ENCODE measurements at places on chromosomes 3 and 15. TPM values are rescaled to one million over a fixed set of nuclear protein-coding genes. Genes with fewer than 3 reads are reported as not detected.

DNA sequence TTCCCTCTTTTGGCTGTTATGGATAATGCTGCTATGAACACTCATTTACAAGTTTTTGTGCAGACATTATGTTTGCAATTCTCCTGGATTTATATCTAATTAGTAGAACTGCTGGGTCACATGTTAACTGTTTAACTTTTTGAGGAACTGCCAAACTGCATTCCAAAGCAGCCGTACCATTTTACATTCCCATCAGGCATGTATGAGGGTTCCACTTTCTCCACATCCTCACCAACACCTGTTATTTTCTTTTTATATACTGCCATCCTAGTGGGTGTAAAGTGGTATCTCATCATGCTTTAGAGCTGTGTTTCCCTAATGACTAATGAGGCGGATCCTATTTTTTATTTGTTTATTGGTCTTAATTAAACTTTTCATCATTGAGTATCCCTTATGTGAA lies 9.2 kb downstream of the KPNA4 start:
- no peaks in the 10 kb centered on the region for H3K36me3 ChIP-seq
- no peaks in the 10 kb centered on the region for H3K27me3 ChIP-seq
- DNase-seq, result no peak
- H3K27ac ChIP-seq, result no peak overlapping the region
- H3K4me3 ChIP-seq, result no peak overlapping the region

- no peak overlapping the region for H3K27ac ChIP-seq
- H3K4me1 ChIP-seq, result peaks cover 13% of the 10 kb centered on the region
- H3K27me3 ChIP-seq, result no peaks in the 10 kb centered on the region
- no peaks in the 10 kb centered on the region for H3K36me3 ChIP-seq
- no peak for DNase-seq
These were observed 104.4 kb upstream of the RBMS3 start for GRCh38 chr3:29176501-29176900.

DNA sequence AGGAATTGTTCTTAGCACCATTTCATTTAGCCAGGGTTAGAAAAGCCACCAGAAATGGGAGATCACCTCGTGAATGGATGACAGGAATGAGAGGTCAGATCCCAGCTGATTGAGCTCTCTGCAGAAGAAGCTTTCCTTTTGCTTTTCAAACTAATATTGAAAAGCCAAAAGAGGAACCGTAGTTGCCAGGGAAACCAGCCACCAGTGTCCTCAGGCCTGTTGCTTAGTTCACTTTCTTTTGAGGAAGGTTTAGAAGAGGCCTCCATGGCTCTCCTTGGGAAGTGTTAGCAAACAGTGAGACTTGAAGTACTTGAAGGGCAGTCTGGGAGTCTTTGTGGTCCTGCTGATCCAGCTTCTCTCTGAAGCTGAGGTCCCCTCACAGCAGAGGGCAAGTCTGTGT lies 7.4 kb upstream of the CCK start:
- no peaks in the 10 kb centered on the region for H3K36me3 ChIP-seq
- H3K4me3 ChIP-seq, result no peak overlapping the region
- peaks cover 24% of the 10 kb centered on the region for H3K27me3 ChIP-seq
- H3K27ac ChIP-seq, result no peak overlapping the region

DNA sequence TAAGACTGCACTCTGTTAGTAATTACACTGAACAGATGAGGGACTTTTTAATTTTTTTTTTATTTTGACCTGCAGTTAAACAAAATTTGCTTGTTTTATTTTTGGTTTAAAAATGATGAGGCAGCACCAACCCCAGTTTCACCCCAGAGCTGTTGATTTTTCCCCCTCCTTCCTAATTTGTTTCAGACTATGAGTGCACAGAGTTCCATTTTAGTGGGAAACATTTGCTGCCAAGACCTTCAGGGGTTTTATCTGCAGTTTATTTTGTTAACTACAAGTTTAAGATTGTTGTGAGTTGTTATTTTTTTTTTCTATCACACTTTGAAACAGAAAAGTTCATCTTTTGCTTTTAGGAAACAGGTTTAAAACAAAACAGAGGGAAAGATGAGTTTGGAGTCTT lies 455.9 kb upstream of the NR2F2 start:
- no peak overlapping the region for H3K27ac ChIP-seq
- no peaks in the 10 kb centered on the region for H3K4me1 ChIP-seq
- H3K4me3 ChIP-seq, result no peak overlapping the region
- H3K27me3 ChIP-seq, result no peaks in the 10 kb centered on the region
- H3K36me3 ChIP-seq, result no peaks in the 10 kb centered on the region

DNA sequence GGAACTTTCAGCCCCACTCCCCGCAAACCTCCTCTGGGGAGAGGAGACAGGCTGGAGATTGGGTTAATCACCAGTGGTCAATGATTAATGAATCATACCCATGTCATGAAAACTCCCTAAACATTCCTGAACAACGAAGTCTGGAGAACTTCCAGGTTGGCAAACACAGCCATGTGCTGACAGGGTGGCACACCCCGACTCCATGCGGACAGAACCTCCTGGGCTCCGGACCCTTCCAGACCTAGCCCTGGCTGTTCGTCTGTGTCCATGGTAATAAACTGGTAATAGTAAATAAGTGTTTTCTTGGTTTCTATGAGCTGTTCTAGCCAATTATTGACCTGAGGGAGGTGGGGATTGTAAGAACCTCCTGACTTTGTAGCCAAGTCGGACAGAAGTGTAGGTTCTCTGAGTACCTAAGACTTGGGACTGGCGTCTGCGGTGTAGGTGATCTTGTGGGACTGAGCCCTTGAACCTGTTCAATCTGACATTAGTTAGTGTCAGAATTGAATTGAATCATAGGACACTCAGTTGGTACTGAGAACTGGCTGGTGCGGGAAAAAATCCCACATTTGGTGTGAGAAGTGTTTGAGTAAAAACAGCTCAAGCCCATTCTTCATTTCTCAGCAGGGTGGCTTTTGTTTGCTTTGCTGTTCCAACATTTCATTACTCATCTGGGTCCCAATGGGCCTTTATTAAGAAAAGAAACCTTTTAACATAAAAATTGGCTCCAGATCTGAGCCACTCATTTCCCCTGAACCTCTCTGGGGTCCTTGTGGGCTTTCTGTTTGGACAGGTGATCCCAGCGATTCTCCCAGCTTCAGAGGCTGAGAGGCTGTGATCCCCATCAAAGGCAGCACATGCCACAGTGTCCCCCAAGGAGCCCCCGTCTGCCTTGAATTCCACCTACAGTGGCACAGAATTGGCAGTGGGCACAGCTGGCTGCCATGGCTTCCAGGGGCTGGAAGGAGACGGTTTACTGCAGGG lies 151.0 kb downstream of the TJP1 start:
- no peak overlapping the region for H3K4me3 ChIP-seq
- no peak for DNase-seq
- peaks cover 7% of the 10 kb centered on the region for H3K27me3 ChIP-seq
- no peak overlapping the region for H3K27ac ChIP-seq

GRCh38 chr15:66931768-66932633 lies 133.4 kb upstream of the SMAD3 start:
- H3K27ac ChIP-seq, result no peak overlapping the region
- no peak overlapping the region for H3K4me3 ChIP-seq
- H3K36me3 ChIP-seq, result no peaks in the 10 kb centered on the region
- DNase-seq, result no peak

GRCh38 chr15:66498501-66499386 lies 1.2 kb upstream of the SNAPC5 start:
- no peak for DNase-seq
- H3K4me3 ChIP-seq, result no peak overlapping the region
- peaks cover 27% of the 10 kb centered on the region for H3K4me1 ChIP-seq
- no peaks in the 10 kb centered on the region for H3K27me3 ChIP-seq
- H3K36me3 ChIP-seq, result peaks cover 69% of the 10 kb centered on the region
- H3K27ac ChIP-seq, result peak overlapping the region; percentile 87

DNA sequence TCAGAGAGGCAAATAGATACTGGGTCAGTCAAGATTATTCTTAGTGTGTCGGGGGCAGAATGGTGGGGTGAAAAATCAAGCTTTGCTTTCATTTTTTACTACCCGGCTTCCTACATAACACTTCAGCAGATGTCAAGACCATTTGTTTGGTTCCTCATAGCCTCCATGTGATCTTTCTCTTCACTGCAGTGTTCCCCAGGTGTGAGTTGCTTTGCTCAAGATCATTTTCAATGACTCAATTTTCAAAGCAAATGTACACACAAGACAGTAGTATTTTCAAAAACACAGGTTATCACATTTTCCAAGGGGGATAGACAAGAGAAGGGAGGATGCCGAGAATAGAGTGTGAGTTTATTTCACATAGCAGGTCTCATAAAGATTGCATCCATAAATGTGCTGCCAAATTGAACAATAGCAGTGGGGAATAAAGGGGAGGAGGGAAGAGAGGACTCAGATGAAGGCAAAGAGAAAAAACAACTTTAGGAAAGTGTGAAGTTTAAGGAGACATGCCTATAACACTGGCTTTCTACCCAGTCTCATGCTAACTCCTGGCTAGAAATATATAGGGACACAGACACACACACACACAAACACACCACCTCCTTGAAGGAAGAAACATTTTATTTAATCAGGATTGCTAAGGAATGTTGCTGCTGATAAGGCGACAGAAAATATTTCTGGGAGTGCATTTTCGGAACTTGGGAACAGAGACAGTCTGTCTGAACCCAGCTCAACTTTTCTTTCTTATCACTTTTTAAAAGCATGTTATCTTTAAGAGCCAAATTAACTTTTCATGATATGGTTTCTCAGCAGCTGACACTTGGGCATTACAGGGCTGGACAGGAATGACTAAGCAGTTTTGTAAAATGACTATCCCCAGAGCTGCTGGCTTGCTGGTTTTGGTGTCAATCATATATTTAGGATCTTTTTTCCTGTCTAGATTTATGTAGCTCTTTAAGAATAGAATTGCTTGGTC lies 402.4 kb downstream of the RBMS3 start:
- peak overlapping the region; percentile 51 for H3K27ac ChIP-seq
- no peak for DNase-seq
- peaks cover 30% of the 10 kb centered on the region for H3K4me1 ChIP-seq
- no peaks in the 10 kb centered on the region for H3K36me3 ChIP-seq
- no peaks in the 10 kb centered on the region for H3K27me3 ChIP-seq

DNA sequence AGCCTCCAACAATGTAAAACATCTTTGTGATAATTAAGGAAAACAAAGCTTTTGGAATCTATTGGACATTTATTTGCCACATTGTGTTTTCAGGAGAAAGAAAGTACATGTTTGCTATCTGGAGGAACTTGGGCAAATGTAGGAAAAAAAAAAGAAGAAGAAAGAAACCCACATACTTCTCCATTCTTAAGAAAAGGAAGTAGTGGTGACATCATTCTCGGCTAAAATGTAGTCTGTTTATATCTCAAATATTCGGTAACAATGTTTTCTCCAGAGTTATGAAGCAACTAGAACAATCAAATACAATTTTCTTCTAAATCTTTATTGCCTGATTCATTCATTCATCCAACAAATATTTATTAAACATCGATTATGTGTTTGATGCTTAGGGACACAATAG lies 2.3 kb upstream of the TGFBR2 start:
- H3K36me3 ChIP-seq, result no peaks in the 10 kb centered on the region
- H3K27me3 ChIP-seq, result no peaks in the 10 kb centered on the region
- H3K27ac ChIP-seq, result no peak overlapping the region
- DNase-seq, result no peak

GRCh38 chr3:64063207-64063982 lies 40.1 kb upstream of the PSMD6 start:
- peak; percentile 17 for DNase-seq
- no peak overlapping the region for H3K27ac ChIP-seq
- H3K4me3 ChIP-seq, result no peak overlapping the region

KCNMB3 gene
- 2.5 TPM for total RNA-seq

FBLN2 gene
- 138 TPM for total RNA-seq
